CD4-positive, alpha-beta memory T cell (primary cell): ENCODE measurements at places on chromosomes 7 and 10. TPM values are rescaled to one million over a fixed set of nuclear protein-coding genes. Genes with fewer than 3 reads are reported as not detected.

ZNF736 gene
- polyA plus RNA-seq: 4.3 TPM

HABP2 gene
- not detected for polyA plus RNA-seq

CYP26C1 gene
- not detected for polyA plus RNA-seq

PGAM1 gene
- polyA plus RNA-seq: 371 TPM

PITX3 gene
- not detected for polyA plus RNA-seq

PARD3 gene
- 0.13 TPM for polyA plus RNA-seq

VIPR2 gene
- not detected for polyA plus RNA-seq

CROT gene
- polyA plus RNA-seq: 13.1 TPM

ANKRD30A gene
- polyA plus RNA-seq: not detected

CTTNBP2 gene
- not detected for polyA plus RNA-seq

TMEM236 gene
- not detected for polyA plus RNA-seq

PPP1R3C gene
- polyA plus RNA-seq: not detected
